Activated naive CD4-positive, alpha-beta T cell treated with anti-CD3 and anti-CD28 coated beads, Interleukin-2, amount 10 ng/mL, durations not matched to agents 7 days and 5 days (primary cell): ENCODE measurements at places on chromosomes 16 and 17.

- no peaks in the 10 kb centered on the region for H3K27me3 ChIP-seq
- H3K4me1 ChIP-seq, result no peaks in the 10 kb centered on the region
- H3K4me3 ChIP-seq, result no peak overlapping the region
- no peak for DNase-seq
- H3K36me3 ChIP-seq, result no peaks in the 10 kb centered on the region
Observed at GRCh38 chr16:73252446-73252845, 204.5 kb upstream of the ZFHX3 start.

- DNase-seq, result no peak
- H3K27ac ChIP-seq, result peak overlapping the region; percentile 37
- no peak overlapping the region for H3K4me3 ChIP-seq
- peaks cover 3% of the 10 kb centered on the region for H3K4me1 ChIP-seq
- peaks cover 10% of the 10 kb centered on the region for H3K36me3 ChIP-seq
Observed at GRCh38 chr16:67950335-67950843, 6.5 kb upstream of the LCAT start.

DNA sequence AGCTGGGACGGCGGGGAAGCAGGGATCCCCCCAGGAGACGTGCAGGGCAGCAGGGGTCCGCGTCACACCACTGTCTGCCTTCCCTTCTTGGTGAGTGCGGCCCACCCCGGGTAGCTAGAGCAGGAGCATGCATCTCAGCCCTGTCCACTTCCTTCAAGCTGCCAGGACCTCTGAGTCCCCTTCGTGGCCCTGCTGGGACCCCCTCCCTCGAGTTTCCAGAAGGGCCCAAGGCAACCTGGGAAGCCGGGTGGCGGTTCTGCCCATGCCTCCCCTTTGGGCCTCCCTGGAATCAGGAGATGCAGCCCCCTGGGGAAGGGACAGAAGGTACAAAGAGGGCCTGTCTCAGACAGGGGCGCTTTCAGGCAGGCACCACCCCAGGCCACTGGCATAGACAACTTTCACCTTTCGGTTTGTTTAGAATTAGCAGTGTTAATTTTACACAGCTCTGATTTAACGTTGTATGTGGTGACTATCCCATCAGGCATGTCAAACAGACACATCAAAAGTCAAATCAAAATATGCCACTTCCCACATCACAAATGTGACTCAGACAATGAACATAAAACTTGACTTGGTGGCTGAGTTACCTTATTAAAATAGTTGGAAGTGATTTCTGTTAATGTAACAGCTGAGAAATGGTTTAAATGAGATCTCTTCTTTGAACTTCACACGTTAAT, 94.5 kb upstream of the METRNL start:
- H3K27me3 ChIP-seq, result peaks cover 9% of the 10 kb centered on the region
- H3K4me1 ChIP-seq, result peaks cover 45% of the 10 kb centered on the region
- peaks cover 22% of the 10 kb centered on the region for H3K36me3 ChIP-seq
- DNase-seq, result no peak

DNA sequence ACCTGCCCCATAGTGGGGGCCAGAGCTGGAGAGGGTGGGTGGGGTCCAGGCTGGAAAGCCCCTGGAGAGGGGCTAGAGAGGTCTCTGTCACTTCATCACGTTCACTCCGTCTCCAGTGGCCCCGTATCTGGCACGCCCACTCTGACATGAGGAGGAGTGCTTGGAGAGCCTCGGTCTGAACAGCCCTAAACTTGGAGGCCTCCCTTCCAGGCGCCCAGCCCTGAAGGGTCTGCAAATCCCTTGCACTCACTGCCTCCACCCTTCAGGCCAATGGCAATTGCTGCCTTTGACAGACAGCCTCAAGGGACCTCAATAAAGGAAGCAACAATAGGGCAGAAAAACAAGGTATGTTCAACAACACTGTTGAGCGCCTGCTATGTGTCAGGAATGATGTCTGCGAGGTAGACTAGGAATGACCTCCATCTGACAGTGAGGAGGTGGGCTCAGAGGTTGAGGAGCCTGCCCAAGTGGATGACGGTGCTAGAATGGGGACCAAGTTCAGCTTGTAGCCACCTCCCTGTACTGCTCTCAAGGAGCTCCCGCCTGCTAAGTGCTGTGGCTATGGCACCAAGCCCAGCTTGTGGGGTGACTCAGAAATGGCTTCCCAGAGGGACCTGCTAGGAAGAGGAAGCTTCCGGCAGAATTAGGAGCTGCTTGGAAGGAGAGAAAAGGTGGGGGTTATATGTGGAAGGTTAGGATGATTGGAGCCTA, 2.9 kb upstream of the EPX start:
- H3K27ac ChIP-seq, result no peak overlapping the region
- peaks cover 36% of the 10 kb centered on the region for H3K27me3 ChIP-seq
- no peak overlapping the region for H3K4me3 ChIP-seq
- DNase-seq, result no peak
- H3K4me1 ChIP-seq, result peaks cover 4% of the 10 kb centered on the region

DNA sequence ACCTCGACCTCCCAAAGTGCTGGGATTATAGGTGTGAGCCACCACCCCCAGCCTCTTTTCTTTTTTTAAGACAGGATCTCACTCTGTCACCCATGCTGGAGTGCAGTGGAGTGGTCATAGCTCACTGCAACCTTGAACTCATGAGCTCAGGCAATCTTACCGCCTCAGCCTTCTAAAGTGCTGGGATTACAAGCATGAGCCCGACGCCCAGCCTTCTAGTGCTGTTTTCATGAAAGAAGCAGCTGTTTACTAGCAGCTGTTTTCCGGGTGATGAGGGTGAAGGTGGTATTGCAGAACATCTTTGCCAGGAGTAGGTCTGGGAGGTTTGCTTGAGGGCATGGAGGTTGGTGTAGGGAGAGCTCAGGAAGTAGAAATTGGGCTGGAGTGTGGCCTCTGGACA, 2.0 kb downstream of the ADCY7 start:
- peak overlapping the region; percentile 98 for H3K4me3 ChIP-seq
- peak; percentile 37 for DNase-seq
- no peaks in the 10 kb centered on the region for H3K27me3 ChIP-seq
- peak overlapping the region; percentile 95 for H3K27ac ChIP-seq
- H3K36me3 ChIP-seq, result peaks cover 47% of the 10 kb centered on the region
- peaks cover 87% of the 10 kb centered on the region for H3K4me1 ChIP-seq

GRCh38 chr17:59190806-59191205, 19.0 kb upstream of the SMG8 start:
- no peak overlapping the region for H3K4me3 ChIP-seq
- no peak for DNase-seq
- H3K27me3 ChIP-seq, result no peaks in the 10 kb centered on the region
- H3K27ac ChIP-seq, result no peak overlapping the region
- peaks cover 47% of the 10 kb centered on the region for H3K36me3 ChIP-seq
